H9 (cell line): ENCODE measurements at places on chromosomes 6 and 20.

GRCh38 chr20:46230801-46231282 lies 77.5 kb downstream of the CDH22 start:
- no peaks in the 10 kb centered on the region for H3K36me3 ChIP-seq
- no peak overlapping the region for H3K27ac ChIP-seq
- no peak overlapping the region for H3K4me3 ChIP-seq
- no peaks in the 10 kb centered on the region for H3K4me1 ChIP-seq

DNA sequence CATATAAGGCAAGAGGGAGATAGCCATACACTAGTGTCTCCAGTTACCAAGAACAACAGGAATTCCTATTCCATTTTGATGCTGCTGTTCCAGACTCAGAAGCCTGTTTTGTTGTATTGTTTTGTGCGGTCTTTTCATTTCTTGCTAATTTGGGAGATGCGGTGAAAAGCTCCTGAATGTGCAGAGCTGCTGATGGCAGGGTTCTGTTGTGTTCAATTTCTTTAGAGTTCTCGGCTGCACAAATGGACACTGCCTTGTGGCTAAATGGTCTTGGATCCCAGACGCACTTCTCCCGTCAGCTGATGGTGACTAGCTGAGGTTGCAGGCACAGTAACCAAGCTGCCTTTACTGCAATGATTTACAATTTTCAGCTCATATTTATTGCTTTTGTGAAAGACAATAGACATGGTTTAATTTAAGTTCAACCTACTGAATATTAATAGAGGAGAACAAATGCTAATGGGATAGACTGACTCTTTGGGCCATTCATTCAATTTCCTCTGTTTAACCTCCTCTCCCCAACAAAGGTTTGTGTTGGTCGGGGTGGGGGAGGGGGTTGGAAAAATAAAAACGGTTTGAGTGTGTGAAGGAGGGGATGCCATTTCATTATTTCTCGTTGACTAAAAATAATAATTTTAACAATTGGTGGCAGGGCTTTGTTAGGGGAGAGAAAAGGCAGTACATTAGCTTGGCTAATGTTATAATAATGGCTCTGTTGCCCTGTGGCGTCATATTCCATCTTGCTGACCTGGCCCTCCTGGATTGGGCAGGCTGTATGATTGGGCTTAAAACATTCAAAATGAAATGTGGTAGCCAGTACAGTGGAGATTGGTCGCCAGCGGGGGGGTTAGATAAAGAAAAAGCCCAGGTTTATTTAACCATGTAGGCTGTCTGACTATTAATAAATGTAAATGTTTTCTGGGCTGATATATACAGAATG lies 159.5 kb downstream of the JARID2 start:
- no peak for DNase-seq
- H3K27me3 ChIP-seq: no peaks in the 10 kb centered on the region
- peaks cover 27% of the 10 kb centered on the region for H3K4me1 ChIP-seq
- H3K4me3 ChIP-seq: no peak overlapping the region
- H3K27ac ChIP-seq: no peak overlapping the region

DNA sequence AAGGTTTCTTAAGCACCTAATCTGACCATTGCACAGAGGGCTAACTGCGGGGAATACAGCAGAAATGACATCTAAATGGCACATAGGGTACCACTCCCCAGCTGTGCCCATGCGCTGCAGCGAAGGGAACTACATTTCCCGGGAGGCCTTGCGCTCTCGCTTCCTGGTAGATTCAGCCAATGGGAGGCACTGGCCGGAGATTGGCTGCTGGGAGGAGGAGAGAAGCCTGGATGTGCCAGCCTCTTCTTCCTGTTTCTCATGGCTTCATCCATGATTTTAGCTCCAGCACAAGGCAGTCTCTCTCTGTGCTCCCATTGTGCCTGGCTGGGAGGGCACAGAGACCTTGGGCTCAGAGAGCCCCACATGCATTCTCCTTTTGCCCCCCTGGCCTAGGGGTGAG lies 101.7 kb upstream of the FOXA2 start:
- H3K36me3 ChIP-seq: peaks cover 4% of the 10 kb centered on the region; the same call in 1 of the 2 replicates
- H3K4me3 ChIP-seq: no peak overlapping the region
- peak; percentile 84 for DNase-seq
- no peak overlapping the region for H3K27ac ChIP-seq
- H3K4me1 ChIP-seq: no peaks in the 10 kb centered on the region
- H3K27me3 ChIP-seq: no peaks in the 10 kb centered on the region; the same call in 1 of the 2 replicates

DNA sequence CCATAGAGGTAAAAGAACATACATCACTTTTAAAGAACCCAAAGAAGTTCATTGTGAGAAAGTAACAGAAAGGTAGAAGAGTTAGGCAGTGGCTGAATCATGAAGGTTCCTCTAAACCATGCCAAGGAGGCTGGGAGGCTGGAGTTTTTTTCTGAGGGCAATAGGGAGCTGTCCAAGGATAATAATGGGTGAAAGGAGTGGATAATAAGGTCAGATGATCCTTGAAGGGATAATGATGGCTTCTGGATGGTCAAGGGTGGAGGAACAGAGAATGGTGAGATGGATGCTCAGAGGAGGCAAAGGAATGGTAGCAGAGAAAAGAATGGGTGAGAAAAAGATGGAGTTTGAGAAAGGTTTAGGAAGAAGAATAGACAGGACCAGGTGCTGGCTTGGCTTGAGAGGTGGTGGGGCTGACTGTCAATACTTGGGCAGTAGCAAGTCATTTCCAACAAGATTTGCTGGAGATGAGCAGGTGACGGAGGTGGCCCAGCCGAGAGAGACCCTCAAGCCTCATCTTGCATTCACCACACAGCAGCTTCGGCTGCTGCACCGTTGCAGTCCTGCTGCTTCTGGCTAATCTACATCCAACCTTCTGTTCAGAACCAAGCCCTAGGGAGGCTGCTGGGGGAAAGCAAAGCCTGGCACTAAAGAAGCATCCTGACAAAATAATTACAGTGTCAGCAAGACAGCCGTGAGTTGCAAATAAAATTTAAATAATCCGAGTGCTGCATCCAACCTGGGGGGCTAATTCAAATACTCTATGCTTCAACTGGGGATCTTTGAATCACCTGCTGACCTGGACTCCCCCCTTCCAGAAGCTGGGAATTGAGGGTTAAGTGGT lies 131.2 kb upstream of the KCNG1 start:
- H3K4me1 ChIP-seq: peaks cover 4% of the 10 kb centered on the region; the same call in 1 of the 2 replicates
- no peaks in the 10 kb centered on the region for H3K27me3 ChIP-seq

DNA sequence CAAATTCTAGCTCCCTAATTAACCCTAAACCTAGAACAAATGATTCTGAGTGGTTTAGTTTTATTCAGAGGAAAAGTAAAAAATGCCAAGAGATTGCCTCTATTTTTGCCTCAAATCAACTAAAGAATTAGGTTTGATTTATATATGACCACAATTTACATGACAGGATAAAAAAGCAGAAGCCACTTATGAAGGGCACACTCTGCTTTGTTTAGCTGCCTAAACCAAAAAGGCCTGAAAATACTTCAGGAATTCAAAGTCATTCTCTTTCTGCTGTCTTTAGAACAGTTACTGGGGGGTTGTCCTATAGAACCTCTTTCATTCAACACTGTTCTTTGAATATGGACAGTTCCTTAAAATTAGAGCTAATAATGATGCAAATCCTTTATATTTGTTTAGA lies 5.3 kb downstream of the FBXO5 start:
- H3K27me3 ChIP-seq: no peaks in the 10 kb centered on the region
- no peak overlapping the region for H3K4me3 ChIP-seq
- peaks cover 49% of the 10 kb centered on the region for H3K36me3 ChIP-seq
- H3K27ac ChIP-seq: no peak overlapping the region
- no peaks in the 10 kb centered on the region; the same call in 1 of the 2 replicates for H3K4me1 ChIP-seq

DNA sequence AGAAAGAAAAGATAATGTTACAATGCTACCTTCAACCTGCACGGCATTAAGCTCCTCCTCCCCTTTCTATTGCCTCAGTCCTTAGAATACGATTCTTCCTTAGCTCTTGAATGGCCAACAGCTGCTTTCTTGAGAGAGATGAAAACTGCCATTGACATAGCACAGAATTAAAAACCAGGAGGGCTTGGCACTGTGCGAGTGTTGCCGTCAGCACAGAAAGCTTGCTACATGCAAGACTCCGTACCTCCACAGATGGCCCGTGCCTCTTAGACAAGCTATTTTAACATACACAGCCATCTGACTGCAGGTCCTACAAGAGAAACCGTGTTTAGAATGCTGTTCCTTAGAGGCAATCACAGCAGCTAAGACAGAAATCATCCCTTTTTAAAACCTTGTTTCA lies 51.7 kb downstream of the ALDH5A1 start:
- no peaks in the 10 kb centered on the region for H3K36me3 ChIP-seq
- DNase-seq: no peak
- H3K4me3 ChIP-seq: no peak overlapping the region
- no peaks in the 10 kb centered on the region for H3K4me1 ChIP-seq
- no peaks in the 10 kb centered on the region for H3K27me3 ChIP-seq

GRCh38 chr20:53382263-53382844 lies 211.3 kb downstream of the ZNF217 start:
- H3K27ac ChIP-seq: no peak overlapping the region
- H3K4me1 ChIP-seq: peaks cover 5% of the 10 kb centered on the region; the same call in 1 of the 2 replicates
- H3K27me3 ChIP-seq: no peaks in the 10 kb centered on the region
- no peaks in the 10 kb centered on the region for H3K36me3 ChIP-seq
- DNase-seq: no peak

- no peaks in the 10 kb centered on the region for H3K27me3 ChIP-seq
- peak; percentile 17 for DNase-seq
- H3K27ac ChIP-seq: no peak overlapping the region
- no peaks in the 10 kb centered on the region for H3K4me1 ChIP-seq
Observed at GRCh38 chr20:63064745-63065711, 58.3 kb upstream of the BHLHE23 start.

GRCh38 chr6:135128268-135128914 lies 52.7 kb upstream of the MYB start:
- no peaks in the 10 kb centered on the region for H3K27me3 ChIP-seq
- no peak overlapping the region for H3K27ac ChIP-seq
- H3K36me3 ChIP-seq: no peaks in the 10 kb centered on the region
- DNase-seq: no peak

DNA sequence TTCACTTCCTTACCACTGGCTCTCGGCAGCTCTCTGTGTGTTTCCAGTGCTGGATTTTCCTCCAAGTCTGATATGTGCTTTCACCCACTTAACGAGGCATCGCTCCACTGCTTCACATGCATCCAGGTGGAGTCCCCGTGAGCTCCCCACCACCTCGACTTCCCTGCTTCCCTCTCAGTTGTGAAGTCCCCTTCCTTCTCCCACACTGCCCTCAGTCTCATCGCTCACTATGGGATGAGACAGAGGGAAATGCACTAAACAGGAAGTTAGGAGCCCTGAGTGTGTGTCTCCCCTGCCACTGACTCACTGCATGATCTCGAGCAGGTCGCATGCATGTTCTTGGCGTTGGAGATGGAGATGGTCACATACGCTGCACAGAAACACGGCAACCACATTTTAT lies 84.0 kb downstream of the MTHFD1L start:
- no peak for DNase-seq
- no peaks in the 10 kb centered on the region for H3K4me1 ChIP-seq
- H3K27me3 ChIP-seq: no peaks in the 10 kb centered on the region
- peaks cover 64% of the 10 kb centered on the region for H3K36me3 ChIP-seq
- no peak overlapping the region for H3K4me3 ChIP-seq

DNA sequence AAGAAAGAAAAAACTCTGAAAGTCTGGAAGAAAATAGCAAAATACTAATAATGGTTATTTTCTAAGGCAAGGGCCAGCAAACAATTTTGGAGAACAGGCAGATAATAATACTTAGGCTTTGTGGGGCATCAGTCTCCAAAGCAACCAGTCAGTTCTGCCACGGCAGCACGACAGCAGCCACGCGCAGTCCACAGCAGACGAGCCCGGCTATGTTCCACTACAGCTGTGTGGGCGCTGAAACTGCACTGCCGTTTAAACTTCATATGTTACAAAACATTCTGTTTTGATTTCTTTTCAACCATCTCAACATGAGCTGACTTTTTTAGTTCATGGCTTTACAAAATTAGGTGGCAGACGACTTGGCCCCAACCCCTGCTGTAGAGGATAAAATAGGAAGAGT lies 29.9 kb downstream of the MRS2 start:
- no peaks in the 10 kb centered on the region for H3K27me3 ChIP-seq
- no peaks in the 10 kb centered on the region for H3K4me1 ChIP-seq
- peaks cover 10% of the 10 kb centered on the region; the same call in 1 of the 2 replicates for H3K36me3 ChIP-seq
- no peak overlapping the region for H3K4me3 ChIP-seq

DNA sequence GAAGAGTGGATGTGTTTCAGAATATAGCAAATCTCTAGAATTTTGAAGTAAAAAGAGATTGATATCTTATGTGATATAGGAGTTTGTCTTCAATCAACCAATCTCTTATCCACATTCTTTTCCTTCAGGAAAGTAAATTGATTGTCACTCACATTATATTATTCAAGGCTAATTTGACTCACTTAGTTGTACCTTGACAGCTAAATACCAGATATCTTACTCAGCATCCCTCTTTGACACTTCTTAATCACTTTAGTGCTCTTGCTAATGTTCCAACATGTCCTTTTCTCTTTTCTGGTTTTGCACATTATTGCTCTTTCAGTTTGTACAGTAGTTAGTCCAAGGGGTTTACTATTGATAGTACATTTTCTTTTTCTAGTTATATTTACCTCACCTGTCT lies 286.9 kb upstream of the PTCHD4 start:
- H3K27ac ChIP-seq: no peak overlapping the region
- no peak overlapping the region for H3K4me3 ChIP-seq
- H3K27me3 ChIP-seq: no peaks in the 10 kb centered on the region
- H3K36me3 ChIP-seq: no peaks in the 10 kb centered on the region
- H3K4me1 ChIP-seq: no peaks in the 10 kb centered on the region

- DNase-seq: peak; percentile 68
- H3K36me3 ChIP-seq: no peaks in the 10 kb centered on the region
- no peak overlapping the region for H3K27ac ChIP-seq
- H3K27me3 ChIP-seq: no peaks in the 10 kb centered on the region
- no peak overlapping the region for H3K4me3 ChIP-seq
Observed at GRCh38 chr6:13769655-13770053, 44.7 kb downstream of the MCUR1 start.

DNA sequence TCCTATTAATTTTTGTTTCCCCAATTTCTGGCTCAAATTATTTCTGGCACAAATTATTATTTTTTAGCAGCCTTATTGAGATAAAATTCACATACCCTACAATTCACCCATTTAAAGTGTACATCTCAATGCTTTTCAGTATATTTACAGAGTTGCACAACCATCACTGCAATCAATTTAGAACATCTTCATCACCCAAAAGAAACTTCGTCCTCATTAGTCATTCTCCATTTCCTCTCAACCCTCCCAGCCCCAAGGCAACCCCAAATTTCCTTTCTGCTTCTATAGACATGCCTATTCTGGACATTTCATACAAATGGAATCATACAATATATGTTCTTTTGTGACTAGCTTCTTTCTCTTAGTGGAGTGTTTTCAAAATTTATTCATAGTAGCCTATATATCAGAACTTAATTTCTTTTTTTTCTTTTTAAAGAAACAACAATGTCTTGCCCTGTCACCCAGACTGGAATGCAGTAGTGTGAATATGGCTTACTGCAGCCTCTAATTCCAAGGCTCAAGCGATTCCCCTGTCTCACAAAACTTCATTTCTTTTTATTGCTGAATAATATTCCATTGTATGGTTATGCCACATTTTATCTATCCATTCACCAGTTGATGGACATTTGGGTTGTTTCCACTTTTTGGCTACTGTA lies 84.5 kb downstream of the DNAH8 start:
- no peak overlapping the region for H3K4me3 ChIP-seq

GRCh38 chr6:11246722-11247121 lies 14.3 kb upstream of the NEDD9 start:
- no peak overlapping the region for H3K27ac ChIP-seq
- DNase-seq: no peak
- H3K36me3 ChIP-seq: peaks cover 4% of the 10 kb centered on the region; the same call in 1 of the 2 replicates
